ENCODE measurements at places on chromosomes 3 and 15.

DNA sequence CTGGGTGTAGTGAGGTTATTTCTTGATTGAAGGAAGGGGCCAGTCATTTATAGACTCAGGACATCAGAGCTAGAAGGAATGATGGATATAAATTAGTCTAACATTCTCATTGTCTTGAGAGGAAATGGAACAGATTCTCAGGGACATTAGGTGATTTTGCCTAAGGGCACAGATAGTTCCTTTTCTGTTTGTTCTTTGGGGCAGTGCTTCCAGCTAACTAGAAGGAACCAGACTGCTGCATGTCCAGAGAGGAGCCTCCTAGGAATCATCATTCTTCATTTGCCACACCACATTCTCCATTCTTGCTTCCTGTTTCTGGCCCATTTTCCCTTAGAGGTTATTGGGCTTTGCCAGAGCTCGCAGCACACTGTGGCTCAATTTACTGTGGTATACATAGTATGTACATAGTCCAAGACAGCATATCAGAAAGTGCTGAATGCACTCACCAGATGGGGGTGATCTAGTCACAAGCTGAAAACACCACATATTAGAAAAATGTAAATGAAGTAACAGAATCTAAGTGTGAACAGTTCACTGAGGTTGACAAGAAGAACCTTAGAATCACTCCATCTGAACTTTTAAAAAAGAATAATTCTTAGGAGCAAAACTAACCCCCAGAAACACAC lies 62.7 kb upstream of the MYZAP start:
- no peak for DNase-seq

DNA sequence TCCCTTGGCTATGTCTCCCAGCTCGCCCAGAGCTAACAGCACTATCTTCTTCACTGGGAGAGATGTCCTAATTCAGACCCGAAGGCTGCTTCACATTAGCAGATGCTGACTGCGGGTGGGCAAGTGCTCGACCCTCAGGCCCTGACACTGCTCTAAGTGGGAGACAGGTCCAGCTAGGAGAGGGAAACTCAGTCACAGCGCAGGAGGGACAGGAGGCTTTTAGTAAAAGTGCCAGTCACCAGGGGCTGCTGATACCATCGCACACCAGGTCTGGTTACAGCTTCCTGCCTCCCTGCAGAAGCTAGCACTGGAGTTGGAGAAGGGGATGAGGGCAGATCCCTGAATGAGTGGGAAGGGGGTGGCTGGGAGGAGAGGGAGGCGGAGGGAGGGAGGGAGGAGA lies 365.8 kb upstream of the RGMA start:
- DNase-seq = no peak

GRCh38 chr15:78502641-78503040 lies 4.7 kb upstream of the HYKK start:
- no peak for DNase-seq

- no peak for DNase-seq
Observed at GRCh38 chr15:62889734-62890505, 152.6 kb upstream of the TPM1 start.

- DNase-seq = no peak
Observed at GRCh38 chr3:43023746-43024145, 44.6 kb downstream of the GASK1A start.

- DNase-seq = no peak
Observed at GRCh38 chr3:133905376-133905775, 9.7 kb upstream of the RAB6B start.

DNA sequence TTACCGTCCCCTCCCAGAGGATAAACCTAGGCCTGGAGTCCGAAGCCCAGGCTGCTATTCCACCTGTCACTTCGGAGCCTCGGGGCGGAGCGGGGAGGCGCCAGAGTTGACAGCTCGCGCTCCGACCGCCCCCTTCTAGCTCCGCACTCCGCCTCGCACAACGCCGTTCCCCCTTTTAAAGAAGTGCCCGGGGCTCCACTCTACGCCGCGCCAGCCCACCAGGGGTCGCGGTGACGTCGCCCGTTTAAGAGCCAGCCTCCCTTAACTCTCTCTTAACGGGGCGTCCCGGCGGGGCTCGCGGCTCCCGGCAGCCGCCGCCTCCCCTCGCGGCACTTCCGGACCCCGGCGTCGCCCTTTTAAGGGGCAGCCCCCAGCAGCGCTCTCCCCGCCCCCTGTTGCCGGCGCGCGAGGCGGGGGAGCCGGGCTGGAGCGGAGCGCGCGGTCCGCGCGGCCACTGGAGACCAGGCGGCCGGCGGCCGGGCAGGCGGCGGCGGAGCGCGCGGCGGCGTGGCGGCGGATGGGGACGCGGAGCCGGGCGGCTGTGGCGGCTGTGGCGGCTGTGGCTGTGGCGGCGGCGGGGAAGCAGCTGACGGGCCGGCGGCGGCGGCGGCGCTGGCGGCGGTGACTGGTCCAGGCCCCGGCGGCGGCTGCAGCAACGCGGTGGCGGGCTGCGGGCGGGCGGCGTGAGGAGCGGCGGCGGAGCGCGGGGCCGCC lies at the start of gene INAFM2:
TSS of gene INAFM2 (plus strand) at position 454 of the 714 bp plus-strand sequence. CDS start 364 bp downstream, outside the sequence.
- DNase-seq = peak; percentile 42

DNA sequence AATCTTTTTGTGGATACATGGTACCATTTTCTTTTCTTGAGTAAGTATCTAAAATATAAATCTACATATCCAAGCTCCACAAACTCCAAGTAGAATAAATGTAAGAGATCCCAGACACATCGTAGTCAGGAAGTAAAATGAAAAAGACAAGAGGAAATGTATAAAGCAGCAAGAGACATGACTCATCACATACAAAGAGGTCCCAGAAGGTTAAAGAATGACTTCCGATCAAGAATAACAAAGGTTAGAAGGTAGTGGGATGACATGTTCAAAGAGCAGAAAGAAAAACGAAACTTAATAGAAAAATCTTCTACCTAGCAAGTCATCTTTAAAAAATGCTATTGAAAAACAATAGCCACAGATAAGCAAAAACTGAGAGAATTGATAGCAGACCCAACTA lies 705.8 kb downstream of the NR2F2 start:
- no peak for DNase-seq

DNA sequence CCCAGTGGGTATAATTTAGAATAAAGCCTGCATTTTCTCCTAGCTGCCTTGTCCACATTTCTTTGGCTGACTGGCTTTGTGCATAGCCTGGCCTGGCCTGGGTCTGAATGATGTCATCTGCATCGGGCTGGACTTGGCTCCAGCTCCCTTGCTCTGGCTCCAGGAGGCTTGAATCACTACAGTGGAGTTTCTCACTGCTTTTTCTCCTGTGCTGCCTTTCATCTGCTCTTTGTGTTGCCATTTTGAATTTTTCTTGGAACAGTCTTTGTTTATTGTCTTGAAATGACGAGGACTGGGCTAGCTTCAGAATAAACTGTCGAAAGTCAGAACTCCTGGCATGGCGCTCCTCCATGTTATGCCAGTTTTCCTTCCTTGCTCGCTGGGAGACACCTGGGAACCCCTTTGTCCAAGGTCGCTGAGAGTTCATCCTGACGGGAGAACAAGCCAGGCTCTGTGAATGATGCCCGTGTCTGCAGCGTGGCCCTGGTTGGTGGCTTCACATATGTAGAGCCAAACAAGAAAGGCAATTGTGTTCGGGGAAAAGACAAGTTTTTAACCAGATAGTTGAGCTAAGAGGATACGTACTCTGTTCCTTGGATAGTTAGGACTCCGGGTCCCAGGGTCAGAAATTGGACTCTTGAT lies 258.9 kb downstream of the PDZRN3 start:
- no peak for DNase-seq

GRCh38 chr15:42143866-42144625 lies 12.4 kb downstream of the PLA2G4F start:
- DNase-seq = no peak

- no peak for DNase-seq
Observed at GRCh38 chr3:197188963-197189362, 109.4 kb downstream of the DLG1 start.

- DNase-seq = no peak
Observed at GRCh38 chr3:195025056-195025883, 245.7 kb downstream of the XXYLT1 start.

- no peak for DNase-seq
Observed at GRCh38 chr3:46954178-46954577, 22.4 kb downstream of the CCDC12 start.

Data from NCI-H1417 treated with DMSO at 0.1 percent for 48 hours (cell line).